ENCODE measurements at places on chromosomes 1 and 21.

- no peak for DNase-seq
These were observed 1.1 kb upstream of the THEM5 start for GRCh38 chr1:151854658-151855057.

GRCh38 chr1:205448540-205449253, 7.1 kb downstream of the BLACAT1 start:
- DNase-seq: no peak

DNA sequence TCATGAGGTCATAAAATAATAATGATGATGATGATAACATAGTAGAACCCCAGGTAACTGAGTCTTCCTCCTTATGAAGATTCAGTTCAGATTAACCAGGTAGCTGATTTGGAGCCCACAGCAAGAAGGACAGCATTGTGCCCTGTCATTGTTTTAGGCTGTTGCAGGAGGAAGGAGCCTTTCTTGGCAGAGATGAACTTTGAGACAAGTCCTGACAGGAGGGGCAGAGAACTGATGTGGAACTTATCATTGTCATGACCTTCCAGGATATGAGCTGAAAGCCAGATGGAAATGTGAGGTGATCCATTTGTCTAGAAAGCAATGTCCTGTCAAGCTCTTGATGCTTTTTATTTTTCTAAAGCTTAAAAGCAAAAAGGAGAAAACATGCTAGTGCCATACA, 132.6 kb upstream of the COA6 start:
- no peak for DNase-seq

GRCh38 chr1:48022306-48022705, 25.1 kb upstream of the TRABD2B start:
- no peak for DNase-seq

DNA sequence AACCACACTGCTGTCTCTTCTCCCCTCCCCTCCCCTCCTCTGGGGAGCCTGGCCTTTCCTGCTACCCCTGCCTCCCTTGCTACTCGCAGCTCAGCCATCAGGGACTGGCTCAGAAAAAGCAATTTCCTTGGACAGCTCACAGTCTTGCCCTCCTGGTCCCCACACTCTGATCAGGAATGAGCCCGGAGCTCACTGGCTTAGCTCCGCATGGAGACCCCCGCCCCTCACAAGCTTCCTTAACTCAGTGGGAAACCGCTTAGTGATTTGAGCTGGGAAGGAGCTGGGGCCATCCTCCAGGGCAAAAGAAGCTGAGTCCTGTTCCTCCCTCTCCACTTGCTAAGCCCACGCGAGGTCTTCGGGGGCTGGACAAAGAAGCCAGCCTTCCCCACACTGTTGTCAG, 70.3 kb upstream of the ACTL8 start:
- DNase-seq: no peak

- DNase-seq: no peak
These were observed 43.5 kb downstream of the PRKAA2 start for GRCh38 chr1:56688522-56689026.

GRCh38 chr1:53384796-53385195, 56.9 kb upstream of the LRP8 start:
- no peak for DNase-seq

- DNase-seq: no peak
These were observed 14.7 kb downstream of the PROX1 start for GRCh38 chr1:214002472-214002871.

DNA sequence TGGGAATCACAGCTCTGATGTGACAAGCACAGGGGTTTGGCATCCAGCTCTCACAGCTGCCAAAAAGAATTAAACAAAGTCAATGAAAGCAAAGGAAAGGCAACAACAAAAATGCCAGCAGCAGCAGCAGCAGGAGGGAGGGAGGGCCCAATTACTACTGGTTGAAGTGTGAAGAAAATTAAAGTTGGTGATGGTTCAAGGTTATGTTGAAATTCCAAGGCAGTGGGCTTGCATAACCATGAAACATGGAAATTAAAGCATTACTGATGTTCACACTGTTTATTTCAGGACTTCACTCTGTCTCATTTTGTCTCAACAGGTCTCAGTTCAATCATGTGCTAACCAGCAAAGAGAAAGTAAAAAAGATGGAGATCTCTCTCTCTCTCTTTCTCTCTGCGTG, 220.3 kb upstream of the LYPLAL1 start:
- no peak for DNase-seq

DNA sequence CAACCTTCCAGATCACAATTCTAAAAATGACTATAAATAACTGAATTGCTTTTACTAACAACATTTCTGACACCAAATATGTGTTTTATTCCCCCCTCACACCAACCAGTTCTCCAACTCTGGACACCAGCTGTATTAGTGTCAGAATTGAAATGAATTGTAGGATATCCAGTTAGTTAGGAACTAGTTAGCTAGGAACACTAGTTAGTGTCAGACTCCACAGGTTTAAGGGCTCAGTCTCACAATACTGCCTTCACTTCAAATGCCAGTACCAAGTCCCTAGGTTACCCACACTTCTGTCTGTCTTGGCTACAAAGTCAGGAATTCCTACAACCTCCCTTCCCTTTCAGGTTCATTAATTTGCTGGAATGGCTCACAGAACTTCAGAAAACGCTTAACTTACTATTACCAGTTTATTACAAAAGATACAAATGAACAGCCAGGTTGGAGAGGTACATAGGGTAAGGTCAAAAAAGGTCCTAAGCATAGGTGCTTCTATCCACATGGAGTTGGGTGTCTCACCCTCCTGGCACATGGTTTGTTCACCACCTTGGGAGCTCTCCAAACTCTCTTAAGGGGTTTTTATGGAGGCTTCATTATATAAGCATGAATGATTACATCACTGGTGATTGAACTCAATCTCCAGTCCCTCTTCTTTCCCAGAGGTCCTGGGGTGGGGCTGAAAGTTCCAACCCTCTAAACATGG, 4.2 kb downstream of the STXBP3 start:
- no peak for DNase-seq

DNA sequence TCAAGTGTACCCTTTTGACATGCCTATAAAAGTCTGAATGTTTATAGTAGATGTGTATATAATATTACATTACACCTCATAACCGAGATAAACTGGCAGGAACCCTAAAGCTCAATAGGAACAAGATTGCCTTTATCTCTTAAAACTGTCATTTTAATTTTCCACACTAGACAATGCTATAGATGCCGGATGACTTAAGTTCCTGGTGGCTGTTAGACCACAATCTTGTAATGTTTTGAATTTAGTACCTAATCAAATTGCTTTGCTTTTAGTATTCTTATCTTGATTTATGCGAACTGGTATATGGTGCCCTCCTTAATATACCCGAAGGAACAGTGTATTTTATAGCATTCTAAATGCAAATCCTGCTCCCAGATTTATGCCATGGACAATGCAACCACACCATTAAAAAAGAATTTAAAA, 1397.0 kb upstream of the ADGRL4 start:
- no peak for DNase-seq

DNA sequence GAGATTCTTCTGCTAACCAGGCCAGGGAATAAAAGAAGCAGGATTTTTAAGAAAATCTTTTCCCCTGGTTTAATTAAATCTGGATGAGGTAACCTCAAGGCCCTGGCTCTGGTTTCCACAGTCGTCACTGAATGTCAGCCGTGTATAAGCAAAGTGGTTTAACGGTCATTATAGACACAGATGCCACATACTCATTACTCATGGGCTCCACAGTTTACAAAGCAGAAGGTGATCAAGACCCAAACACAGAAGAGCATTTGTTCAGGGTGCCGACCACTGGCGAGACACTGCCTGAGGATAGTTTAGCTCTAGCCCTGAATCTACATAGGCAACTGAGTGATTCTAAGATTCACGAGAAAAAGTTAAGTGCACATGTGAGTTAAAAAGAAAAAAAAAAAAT, 27.8 kb upstream of the RAP1GAP start:
- DNase-seq: no peak

DNA sequence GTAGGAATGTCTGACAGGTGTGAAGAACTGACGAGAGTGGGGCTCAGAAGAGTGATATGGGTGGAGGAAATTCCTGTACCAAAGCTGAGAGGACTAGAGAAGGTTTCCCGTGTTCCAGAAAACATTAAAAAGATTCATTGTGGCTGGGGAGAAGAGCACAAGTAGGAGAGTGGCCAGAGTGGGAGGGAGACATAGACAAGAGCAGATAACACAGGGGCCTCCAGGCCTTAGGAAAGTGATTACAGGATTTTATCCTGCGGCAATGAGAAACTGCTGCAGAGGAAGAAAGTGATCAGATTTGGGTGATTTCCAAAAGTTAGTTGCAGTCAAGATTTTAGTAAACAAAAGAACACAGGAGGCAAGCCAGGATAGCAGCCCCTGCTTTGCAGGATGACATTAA, 7.9 kb downstream of the C8B start:
- DNase-seq: no peak

- no peak for DNase-seq
These were observed 2.4 kb downstream of the TP73 start for GRCh38 chr1:3654549-3655281.

GRCh38 chr1:209370241-209370995, 213.1 kb upstream of the CAMK1G start:
- DNase-seq: no peak

DNA sequence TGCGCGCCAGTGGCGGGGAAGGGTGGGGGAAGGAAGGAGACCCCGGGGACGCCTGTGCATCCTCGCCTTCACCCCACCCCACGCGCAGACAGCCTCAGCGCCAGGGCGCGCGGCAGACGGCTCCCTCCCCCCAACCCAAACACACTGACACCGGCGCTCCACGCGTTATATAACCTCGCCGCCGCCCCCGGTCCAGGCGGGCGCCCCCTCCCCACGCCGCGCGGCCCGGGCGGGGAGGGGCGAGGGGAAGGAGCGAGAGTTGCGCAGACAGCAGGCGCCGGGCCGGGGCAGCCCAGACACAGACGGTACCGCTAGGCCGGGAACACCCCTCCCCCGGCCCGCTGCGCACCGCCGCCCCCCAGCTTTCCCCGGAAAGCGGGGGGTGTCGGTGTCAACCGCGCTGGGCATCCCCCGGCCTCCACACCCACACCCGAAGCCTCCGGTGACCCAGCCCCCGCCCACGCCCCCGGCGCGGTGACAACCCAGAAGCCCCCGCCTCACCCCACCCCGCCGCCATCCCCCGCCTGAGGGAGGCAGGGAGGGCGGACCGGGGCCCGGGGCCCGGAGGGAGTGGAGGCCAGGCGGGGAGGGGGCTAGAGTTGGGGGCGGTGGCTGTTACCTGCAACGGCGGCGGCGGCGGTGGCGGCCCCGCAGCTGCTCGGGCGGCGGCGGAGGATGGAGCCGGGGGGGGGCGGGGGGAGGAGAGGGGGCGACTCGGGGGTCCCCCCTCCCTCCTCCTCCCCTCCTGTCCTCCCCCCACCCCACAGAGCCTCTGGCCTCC, 432 bp downstream of the AKT3 start:
- DNase-seq: peak; percentile 33

GRCh38 chr1:153540394-153541361, at the start of gene S100A5:
S100A5 (minus strand) TSS chr1:153540934; CDS start chr1:153540191, 743 bp downstream.
- DNase-seq: no peak

GRCh38 chr1:204503122-204503912, 8.7 kb upstream of the PIK3C2B start:
- DNase-seq: peak; percentile 68

- DNase-seq: no peak
These were observed 96.6 kb downstream of the FOXD2 start for GRCh38 chr1:47534436-47534835.

DNA sequence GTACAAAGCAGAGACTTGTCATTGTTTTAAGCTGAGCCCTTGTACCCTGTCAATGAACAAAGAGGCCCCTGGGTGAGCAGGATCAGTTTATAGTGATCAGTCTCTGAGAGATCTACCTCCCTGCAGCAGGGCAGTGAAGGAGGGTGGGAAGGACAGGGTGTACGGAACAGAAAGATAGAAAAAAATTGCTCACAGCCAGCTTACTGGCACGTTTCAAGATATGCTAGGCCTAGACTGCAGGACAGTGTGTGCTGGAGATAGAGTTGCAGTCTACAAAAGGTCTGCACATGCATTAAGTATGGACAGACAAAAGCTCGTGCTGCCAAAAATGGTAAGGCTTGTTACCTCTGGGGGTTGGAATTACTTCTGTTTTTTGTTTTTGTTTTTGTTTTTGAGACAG, 34.6 kb downstream of the OVAAL start:
- DNase-seq: no peak

DNA sequence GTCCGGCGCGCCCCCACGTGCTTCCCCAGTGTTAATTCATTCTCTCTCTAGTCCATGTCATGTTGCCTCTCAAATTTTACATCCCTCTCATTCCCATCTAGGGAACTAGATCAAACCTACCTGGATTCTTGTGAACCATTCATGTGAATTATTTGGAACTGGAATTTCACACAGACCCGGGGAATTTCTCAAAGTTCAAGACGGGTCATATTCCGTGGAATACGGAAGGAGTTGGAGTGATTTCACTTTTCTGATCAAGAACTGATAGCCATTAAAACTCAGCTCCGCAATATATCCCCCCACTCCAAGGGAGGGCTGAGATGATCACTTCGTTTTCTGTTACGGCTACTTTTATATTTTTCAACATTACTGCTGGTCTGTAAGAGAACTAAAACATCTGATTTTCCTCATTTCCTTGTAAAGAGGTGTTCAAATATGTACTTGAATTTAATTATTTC, 1.0 kb upstream of the ENO1 start:
- DNase-seq: no peak

DNA sequence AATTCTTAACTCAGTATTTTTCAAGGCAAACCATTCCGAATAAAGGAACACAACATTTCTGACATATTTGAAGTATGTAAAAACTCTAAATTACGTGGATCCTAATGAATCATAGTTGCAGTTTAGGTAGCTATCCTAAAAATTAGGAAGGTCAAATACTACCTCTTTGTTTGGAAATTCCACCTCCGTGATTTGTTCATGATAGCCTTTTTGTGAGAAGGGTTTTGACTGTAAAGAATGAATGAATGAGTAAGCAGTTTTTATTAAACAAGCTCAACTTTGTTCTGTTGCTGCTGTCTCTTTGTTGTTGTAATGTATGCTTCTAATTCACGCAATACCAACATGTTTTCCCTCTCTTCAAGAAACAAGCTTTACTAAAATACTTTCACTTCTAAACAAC, 840.4 kb downstream of the USP25 start:
- no peak for DNase-seq

GRCh38 chr1:169795687-169796086, 980 bp upstream of the METTL18 start:
- DNase-seq: peak; percentile 55

DNA sequence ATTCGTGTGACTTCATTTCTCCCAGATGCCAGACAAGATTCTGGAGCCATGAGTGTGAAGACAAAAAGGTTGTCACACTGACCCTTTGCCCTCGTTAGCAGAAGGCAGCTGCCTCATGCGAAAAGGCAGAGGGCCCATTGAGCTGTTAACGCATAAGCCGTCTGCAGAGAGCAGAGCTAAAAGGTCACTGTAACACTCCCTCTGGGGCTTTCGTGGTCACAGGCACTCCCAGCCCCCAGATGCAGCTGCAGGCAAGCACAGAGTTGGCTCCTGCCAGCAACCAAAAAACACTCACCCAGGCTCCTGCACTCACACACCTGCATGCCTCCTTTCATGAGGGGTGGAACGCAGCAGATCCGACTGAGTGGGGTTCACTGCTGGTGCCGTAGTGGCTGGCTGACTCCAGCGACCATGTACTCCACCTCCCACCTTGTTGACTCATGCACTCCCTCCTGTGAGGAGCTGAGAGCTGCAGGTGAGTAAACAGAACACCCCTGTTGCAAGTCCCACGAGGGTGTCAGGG, 287.5 kb downstream of the SMYD3 start:
- DNase-seq: no peak

- no peak for DNase-seq
These were observed 11.1 kb upstream of the RAB42 start for GRCh38 chr1:28580722-28581530.
